ENCODE measurements at places on chromosomes 4 and X.
A peak's percentile ranks its signal among the peaks of the same experiment; 100 is the strongest.

DNA sequence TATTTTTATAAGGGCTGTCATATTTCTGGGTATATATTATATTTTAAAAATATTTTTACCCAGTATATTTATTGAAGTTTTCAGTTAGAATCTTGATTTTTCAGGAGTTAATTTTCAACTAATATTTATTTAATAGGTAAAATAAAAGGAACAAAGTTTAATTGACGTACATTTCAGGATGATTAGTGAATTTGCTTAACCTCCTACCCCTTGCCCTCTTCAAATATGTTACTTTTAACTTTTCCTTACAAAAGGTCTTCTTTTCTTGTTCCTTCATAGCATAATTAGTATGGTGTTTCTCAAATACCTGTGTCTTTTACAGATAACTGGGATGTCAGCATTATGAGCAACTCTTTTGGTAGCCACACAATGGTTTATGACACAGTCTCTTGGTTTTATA is 24.8 kb upstream of the MSMO1 start:
- DNase-seq, result no peak

DNA sequence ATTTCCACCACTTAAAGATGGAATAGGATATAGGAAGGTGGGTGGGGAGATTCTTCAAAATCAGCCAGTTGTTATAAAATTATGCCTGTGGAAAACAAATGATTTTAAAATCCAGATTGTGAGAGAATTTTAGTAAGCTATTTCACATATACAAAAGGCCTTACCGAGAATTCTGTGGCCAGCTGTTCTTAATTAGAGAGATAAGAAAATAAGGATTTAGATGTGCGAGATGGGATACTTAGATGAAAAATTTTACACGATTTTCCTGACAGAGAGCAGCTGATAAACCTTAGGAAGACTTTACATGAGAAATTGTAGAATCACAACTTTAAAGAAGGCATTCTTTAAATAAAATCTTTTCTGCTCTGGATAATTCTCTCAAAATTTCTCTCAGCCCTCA is 94.5 kb upstream of the IQCM start:
- DNase-seq, result no peak

DNA sequence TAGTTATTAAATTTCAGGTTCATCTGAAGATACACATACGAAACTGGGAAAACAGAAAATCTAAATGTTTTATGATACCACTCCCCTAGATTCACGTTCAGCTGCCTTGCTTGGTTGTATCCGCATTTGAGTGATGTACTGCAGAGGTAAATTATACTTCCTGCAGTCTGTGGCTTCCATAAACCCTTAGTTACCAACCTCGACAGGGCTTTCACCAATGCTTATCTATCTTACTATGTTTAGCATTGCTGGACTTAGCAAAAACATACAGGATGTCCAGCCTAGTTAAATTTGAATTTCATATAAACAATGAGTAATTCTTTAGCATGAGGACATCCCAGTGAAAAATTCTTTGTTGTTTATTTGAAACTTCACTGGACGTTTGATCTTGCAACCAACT is 108.8 kb downstream of the TMA16 start:
- DNase-seq, result no peak

- peak; percentile 76 for DNase-seq
Measured at GRCh38 chrX:48492293-48492910, 16.4 kb upstream of the PORCN start.

- DNase-seq, result peak; percentile 61
Measured at GRCh38 chr4:41257257-41257901, 651 bp downstream of the UCHL1 start.

GRCh38 chr4:137359691-137360315 is 172.5 kb downstream of the PCDH18 start:
- no peak for DNase-seq

DNA sequence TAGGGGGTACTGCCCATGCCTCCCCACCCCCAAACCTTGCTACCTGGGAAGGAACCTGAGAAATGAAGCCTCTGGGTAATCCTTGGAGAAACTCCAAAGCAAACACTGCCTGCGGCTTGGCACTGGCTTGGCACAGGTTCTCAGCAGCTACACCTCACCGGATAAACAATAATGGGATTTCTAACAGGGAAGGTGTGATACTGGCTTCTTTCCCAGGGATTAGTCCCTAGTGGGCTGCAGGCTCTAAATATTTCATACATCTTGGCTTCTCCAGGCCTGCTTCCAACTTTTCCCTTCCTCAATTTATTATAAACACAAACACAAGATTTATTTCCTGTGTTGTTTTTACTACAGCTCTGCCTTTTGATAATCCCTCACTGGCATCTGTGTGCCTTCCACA is 12.5 kb downstream of the SEC24D start:
- no peak for DNase-seq

- DNase-seq, result no peak
Measured at GRCh38 chrX:39897741-39898097, 200.0 kb downstream of the BCOR start.

DNA sequence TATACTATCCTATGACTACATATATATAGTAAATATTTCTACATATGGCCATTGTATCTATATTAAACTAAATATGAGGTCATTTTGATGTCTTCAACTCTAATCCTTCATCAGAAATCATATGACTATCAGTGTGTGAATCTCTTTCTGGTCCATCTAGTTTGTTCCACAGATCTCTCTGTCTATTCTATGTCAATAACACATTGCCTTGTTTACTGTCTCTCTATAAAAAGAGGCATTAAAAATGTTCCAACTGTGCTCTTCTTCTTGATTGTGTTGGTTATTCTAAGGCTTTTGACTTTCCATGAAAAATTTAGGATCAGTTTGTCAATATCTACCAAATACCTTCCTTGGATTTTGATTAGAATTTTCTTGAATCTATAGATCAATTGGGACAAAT is 338.3 kb upstream of the FSTL5 start:
- no peak for DNase-seq

GRCh38 chrX:23773601-23774175 is 9.3 kb upstream of the SAT1 start:
- peak; percentile 85 for DNase-seq

- DNase-seq, result no peak
Measured at GRCh38 chr4:73679836-73680235, 59.6 kb upstream of the RASSF6 start.

GRCh38 chrX:150465881-150466775 is 102.3 kb upstream of the MTM1 start:
- DNase-seq, result no peak

- DNase-seq, result no peak
Measured at GRCh38 chr4:157280673-157281072, 60.1 kb downstream of the GRIA2 start.

DNA sequence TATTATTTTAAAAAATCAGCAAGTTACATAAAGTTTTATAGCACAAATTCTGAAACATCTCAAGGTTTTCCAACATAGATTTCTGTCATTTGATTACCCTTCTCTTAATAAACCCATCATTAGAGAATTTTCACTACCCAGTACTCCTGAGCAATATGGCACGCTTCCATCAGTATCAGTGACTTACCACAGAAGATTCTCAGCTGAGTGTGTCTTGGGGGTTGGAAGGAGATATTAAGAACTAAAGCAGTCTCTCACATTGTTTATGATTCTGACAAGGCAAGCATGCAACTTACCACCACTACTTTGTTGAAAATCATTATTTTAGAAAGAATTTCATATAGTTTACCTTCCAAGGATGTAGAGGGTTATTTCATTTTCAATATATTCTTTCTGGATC is 67.7 kb downstream of the INPP4B start:
- no peak for DNase-seq

- DNase-seq, result no peak
Measured at GRCh38 chr4:8136972-8137710, 21.5 kb downstream of the ABLIM2 start.

DNA sequence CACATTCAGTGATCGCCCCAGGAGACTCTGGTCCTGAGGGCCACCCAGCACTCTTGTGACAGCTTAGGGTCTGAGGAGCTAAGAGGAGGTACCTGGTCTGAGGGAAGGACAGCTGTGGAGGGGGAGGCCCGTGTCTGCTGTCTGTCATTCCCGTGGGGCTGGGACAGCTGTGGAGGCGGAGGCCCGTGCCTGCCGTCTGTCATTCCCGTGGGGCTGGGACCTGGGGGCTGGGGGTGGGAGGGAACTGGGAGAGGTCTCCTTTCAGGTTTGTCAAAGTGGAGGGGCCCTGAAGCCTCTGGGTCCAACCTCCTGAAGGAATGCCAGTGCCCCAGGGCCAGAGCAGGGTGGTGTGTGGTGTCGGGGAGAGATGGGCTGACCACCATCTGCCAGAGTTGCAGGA is 45.0 kb upstream of the ADRA2C start:
- no peak for DNase-seq

DNA sequence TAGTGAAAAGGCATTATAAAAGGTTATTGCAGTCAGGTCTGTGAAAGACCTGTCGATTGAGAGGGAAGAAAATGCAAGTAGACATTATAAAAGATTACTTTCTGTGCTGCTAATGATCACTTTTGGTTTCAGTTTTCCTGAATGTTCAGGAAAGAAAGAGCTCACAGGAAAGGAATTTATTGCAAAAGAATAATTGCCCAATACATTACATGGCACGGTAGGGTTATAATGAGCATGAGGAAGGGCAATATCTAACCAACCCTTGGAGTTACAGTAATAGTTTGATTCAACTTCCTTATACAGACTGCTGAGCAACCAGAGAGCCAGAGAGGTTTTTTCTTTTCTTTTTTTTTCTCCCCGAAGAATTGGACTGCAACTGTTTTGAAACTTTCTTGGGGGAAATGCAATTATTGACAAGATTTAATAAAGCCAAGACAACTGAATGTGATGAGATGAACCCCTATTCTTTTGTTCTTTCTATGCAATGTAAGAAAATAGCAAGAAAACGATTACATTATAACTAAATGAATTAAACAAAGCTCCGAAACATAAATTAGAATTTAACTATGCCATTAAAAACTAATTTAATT is 247.0 kb downstream of the C4orf33 start:
- peak; percentile 94 for DNase-seq

DNA sequence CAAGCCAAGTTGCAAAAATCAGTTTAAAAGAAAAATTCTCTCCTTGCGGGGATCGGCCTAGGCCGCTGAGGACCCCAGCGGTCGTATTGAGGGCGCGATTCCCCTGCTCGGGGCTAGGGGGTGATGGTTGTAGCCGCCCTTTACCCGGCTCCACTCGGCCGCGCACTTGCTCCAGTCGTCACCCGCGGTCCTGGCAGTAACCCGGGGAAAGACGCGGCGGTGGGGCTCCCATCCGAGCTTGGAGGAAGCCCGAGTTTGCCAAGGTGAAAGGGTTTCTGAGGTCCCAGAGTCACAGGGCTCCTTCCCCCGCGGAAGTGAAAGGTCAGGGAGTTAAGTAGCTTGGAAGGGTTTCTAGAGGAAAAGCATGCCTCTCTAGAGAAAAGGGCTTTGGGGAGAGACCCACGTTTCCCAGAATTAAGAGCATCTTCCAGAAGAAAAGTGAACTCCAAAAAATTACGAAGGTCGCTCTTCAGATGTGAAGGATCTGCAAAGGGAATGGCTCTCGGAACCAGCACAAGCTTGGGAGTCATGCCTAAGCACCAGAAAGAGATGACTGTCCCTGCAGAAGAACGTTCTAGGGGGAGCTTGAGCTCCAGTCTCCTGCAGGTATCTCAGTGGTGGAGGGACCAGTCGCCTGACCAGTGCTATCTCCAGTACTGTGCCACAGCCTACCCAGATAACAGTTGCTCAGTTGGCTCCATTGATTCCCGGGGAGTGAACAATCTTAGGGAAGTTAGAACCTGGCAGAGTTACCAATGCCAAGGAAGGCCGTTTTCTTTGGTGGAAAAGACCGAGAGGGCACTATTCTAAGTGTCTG is 875 bp downstream of the LAP3 start:
- peak; percentile 53 for DNase-seq

DNA sequence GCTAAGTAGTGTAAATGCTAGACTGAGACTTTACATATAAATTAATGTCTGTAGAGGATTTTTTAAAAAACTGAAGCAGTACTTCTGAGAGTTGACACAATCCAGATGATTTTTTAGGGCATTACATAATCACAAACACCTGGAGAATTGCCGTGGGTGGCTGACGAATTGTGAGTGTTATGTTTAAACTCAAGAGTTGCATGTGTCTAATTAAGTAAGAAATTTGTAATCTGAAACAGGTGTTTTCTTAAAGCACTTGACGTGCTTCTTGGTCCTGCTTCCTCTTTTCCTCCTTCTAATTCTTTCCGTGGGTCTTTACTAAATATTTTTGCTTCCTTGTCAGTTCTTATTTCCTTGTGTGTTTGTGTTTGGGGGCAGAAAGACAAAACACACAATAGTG is 27.8 kb downstream of the PIR start:
- no peak for DNase-seq

- DNase-seq, result no peak
Measured at GRCh38 chr4:148081267-148081666, 349.4 kb downstream of the ARHGAP10 start.

DNA sequence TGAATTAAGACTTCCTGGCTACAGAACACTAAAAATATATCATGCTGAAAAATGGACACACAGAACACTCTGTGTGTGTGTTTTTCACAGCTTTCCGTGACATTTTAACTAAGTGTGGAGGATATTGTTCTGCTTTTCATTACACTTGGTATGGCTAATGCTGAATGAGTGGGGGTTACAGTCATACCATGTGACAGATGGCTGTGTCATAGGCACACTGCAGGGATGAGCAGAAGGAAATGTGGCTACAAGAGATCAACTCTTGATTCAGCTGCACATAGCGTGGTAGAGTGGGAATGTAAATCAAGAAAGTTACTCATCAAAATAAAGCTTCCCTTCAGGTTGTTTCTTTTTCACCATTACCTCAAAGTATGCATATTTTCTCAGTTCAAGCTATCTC is 669.8 kb downstream of the IQCM start:
- no peak for DNase-seq

- no peak for DNase-seq
Measured at GRCh38 chr4:80367737-80368136, 32.2 kb downstream of the CFAP299 start.

- DNase-seq, result no peak
Measured at GRCh38 chr4:78121338-78121904, 64.3 kb downstream of the FRAS1 start.

- DNase-seq, result no peak
Measured at GRCh38 chrX:9772943-9773342, 7.3 kb upstream of the GPR143 start.

GRCh38 chrX:118872102-118872566 is 48.5 kb downstream of the ZCCHC12 start:
- DNase-seq, result no peak

GRCh38 chr4:41390661-41391060 is 133.9 kb downstream of the UCHL1 start:
- no peak for DNase-seq

GRCh38 chr4:139374251-139374650 is 72.0 kb upstream of the NDUFC1 start:
- DNase-seq, result no peak

- no peak for DNase-seq
Measured at GRCh38 chrX:7294483-7294882, 146.5 kb upstream of the PUDP start.

- no peak for DNase-seq
Measured at GRCh38 chr4:146959692-146960091, 14.0 kb upstream of the TTC29 start.

GRCh38 chr4:146389561-146389960 is 132.2 kb downstream of the SLC10A7 start:
- DNase-seq, result no peak

- no peak for DNase-seq
Measured at GRCh38 chr4:8555716-8556115, 24.5 kb upstream of the GPR78 start.
